ENCODE measurements at places on chromosomes 16 and 17.

- no peak for DNase-seq
Observed at GRCh38 chr16:22325598-22326368, 28.6 kb downstream of the POLR3E start.

DNA sequence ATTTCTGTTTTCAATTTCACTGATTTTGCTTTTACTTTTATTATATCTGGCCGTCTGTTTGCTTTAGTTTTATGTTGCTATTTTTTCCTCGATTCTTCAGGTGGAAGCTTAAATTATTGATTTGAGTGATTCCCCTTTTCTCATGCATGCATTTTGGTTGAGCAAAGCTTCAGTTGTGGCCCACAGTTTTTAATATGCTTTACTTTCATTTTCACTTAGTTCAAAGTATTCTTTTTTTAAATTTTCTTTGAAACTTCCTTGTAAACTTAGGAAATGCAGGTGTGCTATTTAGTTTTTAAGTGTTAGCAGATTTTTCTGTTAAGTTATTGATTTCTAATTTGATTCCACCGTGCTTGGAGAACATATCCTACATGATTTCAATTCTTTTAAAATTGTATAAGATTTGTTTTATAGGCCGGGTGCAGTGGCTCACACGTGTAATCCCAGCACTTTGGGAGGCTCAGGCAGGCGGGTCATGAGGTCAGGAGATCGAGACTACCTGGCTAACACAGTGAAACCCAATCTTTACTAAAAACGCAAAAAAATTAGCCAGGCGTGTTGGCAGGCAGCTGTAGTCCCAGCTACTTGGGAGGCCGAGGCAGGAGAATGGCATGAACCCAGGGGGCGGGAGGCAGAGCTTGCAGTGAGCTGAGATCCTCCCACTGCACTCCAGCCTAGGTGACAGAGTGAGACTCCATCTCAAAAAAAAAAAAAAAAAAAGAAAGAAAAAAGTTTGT, 531.2 kb downstream of the KIF2B start:
- no peak for DNase-seq

DNA sequence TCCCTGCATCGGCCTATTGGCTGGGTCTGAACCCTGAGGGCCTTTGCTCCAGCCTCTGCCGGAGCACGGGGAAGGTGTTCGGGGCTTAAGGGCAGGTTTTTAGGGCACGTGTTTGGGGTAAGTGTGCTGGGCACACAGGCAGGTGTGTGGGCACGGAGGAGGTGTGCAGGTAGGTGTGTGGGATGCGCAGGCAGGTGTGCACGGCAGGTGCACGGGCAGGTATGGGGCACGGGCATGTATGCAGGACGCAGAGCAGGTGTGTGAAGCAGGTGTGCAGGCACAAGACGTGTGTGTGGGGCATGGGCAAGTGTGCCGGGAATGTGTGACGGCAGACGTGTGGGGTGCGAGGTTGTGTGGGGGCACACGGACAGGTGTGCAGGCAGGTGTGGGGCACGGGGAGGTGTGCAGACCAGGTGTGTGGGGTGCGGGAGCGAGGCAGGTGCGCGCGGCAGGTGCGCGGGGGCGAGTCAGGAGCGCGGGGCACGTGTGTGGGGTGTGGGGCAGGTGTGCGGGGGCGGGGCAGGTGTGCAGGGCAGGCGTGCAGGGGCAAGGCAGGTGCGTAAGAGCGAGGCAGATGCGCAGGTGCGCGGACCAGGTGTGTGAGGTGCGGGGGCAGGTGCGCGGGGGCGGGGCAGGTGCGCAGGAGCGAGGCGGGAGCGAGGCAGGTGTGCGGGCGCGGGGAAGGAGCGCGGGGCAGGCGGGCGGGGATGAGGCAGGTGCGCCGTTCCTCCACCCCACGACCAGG, 28.6 kb upstream of the METRNL start:
- DNase-seq, result no peak

DNA sequence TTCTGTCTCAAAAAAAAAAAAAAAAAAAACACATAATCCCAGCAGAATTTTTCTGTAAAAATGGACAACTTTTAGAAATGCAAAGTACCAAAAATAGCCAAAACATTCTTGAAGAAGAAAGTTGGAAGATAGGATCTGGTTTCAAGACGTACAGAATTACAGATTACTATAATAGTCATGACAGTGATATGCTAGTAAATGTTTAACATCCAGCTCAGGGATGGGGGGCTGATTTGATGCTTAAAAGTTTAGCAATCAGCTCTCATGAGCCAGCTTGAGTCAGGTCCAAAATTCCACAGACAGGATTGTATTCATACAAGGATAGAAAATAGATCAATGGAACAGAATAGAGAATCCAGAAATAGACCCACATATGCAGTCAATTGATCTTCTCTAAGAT, 100.5 kb downstream of the CYB561 start:
- DNase-seq, result no peak

DNA sequence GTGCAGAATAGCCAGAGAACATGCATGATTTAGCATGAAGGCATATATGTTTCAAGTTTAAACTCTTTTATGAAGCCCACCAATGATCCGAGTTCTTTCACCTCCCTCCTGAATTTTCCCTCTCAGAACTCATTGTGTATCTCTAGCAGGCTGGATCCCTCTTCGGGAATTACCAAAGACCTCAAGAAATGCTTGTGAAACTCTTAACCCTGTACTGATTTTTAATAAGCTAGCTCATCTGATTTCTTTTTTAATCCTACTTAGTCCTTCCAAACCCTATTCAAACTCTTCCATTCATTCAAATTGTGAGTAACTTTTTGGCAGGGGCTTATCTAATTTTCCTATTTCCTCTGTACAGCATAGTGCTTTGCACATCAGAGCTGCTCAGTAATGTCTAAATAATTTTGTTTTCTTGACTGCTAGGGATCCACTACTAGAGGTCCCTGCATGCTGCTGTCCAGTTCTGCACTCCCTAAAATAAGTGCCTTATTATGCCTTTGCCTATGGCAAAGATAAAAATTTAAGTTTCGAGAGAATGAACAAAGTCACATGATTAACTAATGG, 723.8 kb downstream of the CDH11 start:
- DNase-seq, result no peak

- no peak for DNase-seq
Observed at GRCh38 chr16:55016515-55016914, 85.8 kb downstream of the IRX5 start.

GRCh38 chr17:55314061-55314783, 49.5 kb downstream of the HLF start:
- no peak for DNase-seq

- peak; percentile 45 for DNase-seq
Observed at GRCh38 chr17:73710095-73710592, 65.9 kb upstream of the SDK2 start.

- DNase-seq, result no peak
Observed at GRCh38 chr16:55706739-55707384, 51.1 kb downstream of the SLC6A2 start.

GRCh38 chr17:79778504-79779083, 646 bp downstream of the CBX2 start:
- DNase-seq, result no peak

GRCh38 chr17:57985675-57985974, 2.4 kb downstream of the VEZF1 start:
- DNase-seq, result no peak

- no peak for DNase-seq
Observed at GRCh38 chr17:10114931-10115535, 83.4 kb downstream of the GAS7 start.

- no peak for DNase-seq
Observed at GRCh38 chr17:49076573-49077384, 55.8 kb upstream of the B4GALNT2 start.

- DNase-seq, result no peak
Observed at GRCh38 chr17:72887917-72888316, 204.6 kb downstream of the SLC39A11 start.

DNA sequence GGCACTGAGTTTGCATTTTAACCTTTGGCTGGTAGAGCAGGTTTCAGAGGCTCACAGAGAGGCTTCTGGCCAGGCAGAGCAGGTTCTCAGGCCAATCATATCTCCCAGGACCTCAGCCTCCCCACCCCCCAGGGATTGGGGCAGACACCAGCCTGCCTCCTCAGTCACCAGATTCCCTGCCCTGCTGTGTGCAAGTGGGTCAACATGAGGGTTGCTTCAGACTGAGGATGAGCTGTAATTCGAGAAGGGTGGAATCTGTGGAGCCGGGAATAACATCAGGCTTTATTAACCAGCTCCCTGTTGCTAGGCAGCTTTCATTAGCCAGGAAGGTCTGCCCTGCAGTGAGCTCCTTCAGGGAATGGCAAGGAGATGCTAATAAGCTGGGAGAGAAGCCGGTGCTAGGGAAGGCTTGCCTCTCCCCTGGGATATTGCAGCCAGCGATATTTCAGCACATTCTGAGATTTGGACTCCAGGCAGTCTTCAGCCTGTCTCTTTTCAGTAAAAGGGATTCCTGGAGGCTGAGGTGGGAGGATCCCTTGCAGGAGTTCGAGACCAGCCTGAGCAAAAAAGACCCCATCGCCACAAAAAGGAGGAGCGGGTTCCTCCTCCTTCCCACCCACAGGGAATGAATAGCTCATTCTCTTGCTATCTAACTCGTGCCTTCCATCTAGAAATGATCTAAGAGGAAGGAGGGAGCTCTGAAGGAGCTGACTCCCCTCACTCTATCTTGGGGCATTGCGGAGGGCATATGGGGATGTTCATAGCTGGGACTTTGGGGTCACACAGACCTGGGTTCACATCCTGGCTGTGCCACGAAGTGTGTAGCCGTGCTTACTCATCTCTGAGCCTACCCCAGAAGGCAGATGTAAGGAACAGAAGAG, 10.7 kb downstream of the SGSM2 start:
- peak; percentile 80 for DNase-seq

GRCh38 chr16:66256919-66257318, 109.6 kb upstream of the CDH5 start:
- DNase-seq, result no peak

GRCh38 chr17:33044771-33045170, 53.1 kb downstream of the SPACA3 start:
- no peak for DNase-seq

- DNase-seq, result no peak
Observed at GRCh38 chr17:8994319-8994718, 27.0 kb upstream of the NTN1 start.

DNA sequence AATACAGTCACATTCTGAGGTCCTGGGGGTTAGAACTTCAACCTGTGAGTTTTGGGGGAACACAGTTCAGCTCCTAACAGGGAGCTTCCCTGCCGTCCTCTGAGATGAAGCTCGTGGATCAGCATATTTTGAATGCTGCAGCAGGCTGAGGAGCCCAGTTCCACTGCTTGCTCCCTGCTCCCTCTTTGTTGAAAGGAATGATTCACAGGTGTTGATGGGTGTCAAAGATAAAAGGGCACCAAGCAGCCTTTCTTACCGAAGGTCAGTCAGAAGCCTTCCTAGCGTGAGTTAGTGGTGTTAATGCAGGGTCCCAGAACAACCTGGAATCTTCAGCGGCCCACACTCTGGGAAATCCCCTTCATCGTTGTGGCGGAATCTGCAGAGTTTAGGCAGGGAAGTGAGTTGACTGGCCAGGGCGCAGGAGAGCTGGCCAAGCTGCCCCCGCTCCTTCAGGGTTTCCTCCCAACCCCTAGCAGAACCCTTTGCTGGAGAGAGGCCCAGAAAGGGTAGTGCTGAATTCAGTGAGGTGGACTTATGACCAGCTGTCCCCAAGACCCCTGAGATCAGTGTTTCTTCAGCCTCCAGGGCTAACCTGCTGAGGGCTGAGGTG, 114.8 kb downstream of the GNAO1 start:
- no peak for DNase-seq

- DNase-seq, result peak; percentile 35
Observed at GRCh38 chr17:40363111-40363827, 1.3 kb downstream of the GJD3 start.

Measured in D721Med (cell line).